Hematopoietic multipotent progenitor cell treated with erythropoietin and hydrocortisone succinate and interleukin-3 and kit ligand, for 4 days (in vitro differentiated cells): ENCODE measurements at places on chromosomes 5 and 9.

- no peak for DNase-seq
Measured at GRCh38 chr5:163509291-163509951, 4.0 kb downstream of the MAT2B start.

DNA sequence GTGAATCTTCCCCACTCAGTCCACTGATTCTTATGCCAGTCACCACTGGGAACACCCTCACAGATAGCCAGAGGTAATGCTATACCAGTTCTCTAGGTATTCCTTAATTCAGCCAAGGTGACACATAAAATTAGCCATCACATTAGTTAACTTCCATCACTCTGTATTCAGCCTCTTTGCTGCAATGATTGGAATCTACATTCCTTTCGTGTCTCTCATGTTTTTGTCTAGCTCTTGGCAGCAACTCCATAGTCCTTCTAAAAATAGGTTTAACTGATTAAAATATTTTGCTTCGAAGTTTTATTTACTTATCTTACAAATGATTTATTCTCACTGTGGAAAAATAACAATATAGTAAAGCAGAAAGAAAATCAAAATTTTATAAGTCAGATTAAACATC, 19.6 kb upstream of the RNF20 start:
- DNase-seq = no peak

DNA sequence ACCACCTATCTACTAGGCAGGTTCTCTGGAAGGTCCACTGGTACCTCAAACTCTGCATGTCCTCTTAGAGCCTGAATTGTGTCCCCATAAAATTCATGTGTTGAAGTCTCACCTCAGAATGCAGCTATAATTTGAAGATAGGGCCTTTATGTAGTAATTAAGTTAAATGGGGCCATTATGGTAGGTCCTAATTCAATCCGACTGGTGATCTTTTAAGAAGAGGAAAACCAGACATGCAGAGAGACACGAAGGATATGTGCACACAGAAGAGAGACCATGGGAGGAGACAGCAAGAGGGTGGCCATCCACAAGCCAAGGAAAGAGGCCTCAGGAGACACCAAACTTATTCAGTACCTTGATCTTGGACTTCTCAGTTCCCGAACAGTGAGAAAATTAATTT, 345.4 kb downstream of the ENC1 start:
- no peak for DNase-seq

DNA sequence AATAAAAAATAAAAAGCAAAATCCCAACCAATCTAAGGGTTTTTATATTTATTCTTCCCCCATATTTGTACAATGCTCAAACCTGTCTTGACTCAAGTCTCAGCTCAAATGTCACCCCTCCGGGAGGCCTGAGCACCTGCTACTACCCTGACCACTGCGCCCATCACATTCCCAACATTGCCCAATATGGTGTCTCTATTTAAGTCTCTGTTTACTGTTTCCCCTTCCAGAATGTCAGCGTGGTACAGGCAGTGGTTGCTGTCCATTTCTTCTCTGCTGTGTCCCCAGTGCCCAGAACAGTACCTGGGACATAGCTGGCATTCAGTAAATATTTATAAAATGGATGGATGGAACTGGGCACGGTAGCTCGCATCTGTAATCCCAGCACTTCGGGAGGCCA, 47.3 kb upstream of the PRRC2B start:
- DNase-seq = no peak

- DNase-seq = no peak
Measured at GRCh38 chr5:136984772-136985446, 514.2 kb downstream of the SPOCK1 start.

DNA sequence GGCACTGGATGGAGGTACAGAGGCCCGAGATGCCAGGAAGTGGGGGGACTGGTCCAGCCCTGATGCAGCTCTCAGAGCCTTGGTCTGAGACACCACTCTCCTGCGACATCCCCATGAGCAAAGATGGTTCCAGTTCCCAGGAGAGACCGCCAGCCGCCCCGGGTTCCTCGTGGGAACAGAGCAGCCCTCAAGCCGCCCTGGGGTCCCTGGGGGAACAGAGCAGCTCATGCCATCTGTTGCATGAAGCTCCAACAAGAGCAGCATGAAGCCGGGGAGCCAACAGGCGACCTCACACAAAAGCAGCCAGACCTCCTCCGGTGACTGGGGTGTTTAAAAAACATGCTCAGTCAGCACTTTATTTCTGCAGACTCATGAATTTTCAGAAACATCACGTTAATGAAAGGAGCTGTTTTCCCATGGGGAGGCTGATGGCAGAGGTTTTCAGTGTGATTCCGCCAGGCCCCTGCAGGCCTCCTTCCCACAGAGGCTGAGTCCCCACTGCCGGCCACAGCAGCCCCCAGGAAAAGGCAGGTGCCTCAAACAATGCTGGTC, 6.2 kb downstream of the SLC6A18 start:
- no peak for DNase-seq

DNA sequence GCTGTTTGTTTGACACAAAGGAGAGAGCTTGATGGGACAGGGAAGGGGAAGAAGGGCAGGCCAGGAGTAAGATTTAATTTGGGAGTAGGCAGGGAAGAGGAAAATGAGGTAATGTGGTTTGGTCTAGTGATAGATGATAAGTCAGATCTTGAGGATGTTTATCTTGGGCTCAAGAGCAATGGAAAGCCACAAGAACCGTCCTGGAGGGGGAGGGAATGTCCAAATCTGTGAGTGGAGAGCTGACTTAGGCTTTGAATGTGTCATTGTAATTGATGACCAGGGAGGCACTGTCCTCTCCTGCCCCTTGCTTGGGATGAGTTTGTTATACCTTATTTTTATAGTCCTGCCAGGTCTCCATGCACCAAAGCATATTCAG, 37.5 kb downstream of the MAMDC2 start:
- peak; percentile 15 for DNase-seq

GRCh38 chr5:142934051-142934762, 164.0 kb downstream of the ARHGAP26 start:
- DNase-seq = peak; percentile 66
